ENCODE measurements at places on chromosomes 4 and X. TPM values are rescaled to one million over a fixed set of nuclear protein-coding genes. Genes with fewer than 3 reads are reported as not detected.

GRCh38 chr4:10063544-10064300 is 42.4 kb upstream of the SLC2A9 start:
- DNase-seq, result no peak

DNA sequence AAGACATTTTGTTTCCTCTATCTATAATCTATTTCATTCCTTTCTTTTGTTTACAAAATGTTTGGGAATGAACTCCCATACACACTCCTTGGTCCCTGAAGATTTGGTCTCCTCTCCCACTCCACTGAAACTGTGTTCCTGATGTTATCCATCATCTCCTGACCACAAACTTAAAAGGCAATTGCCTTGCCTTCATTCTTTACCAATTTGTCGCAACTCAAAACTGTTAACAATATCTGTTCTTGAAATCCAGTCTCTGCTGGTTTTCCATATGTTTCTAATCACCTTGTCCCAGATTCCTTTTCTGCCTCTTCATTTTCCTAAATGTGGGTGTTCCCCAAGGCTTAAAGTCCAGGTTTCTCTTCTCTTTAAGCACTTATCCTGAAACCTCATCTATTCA is 262.2 kb upstream of the TTC29 start:
- no peak for DNase-seq

DNA sequence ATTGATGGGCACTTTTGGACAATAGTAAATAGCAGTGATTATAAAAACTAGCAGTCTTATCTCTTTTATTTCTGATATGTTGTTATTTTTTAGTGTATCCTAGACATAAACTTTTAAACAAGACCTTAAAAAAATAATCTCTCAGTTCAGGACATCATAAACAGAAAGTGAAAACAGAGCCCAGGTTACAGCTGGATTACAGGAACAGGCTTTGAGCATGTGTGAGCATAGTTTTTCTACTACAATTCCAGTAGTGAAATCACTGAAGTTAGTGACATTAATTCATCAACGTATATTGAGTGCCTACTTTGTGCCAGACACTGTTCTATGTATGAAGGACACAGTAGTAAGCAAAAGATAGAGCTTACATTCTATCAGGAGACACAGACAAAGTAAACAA is 16.9 kb downstream of the TRIM75 start:
- no peak for DNase-seq

GRCh38 chr4:169621731-169622492 is 1.5 kb downstream of the CLCN3 start:
- no peak for DNase-seq

DNA sequence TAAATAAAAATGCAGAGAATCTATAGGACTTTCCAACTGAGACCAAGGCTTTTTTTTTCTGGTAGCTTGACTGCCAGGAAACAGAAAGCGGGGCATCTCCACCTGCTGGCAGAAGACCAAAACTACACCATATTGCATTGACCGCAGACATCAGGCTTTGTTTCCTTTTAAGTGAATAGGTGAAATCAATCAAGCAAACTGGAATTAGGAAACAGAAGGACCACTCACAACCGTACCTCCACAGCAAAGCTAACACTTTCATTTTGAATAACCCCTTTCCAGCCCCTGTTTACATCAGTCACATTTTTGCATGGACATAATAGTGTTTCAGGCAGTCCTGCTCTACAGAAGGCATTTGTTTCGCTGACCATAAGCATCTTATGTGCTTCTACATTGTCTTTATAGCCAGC is 218.2 kb downstream of the IDS start:
- DNase-seq, result peak; percentile 13

DNA sequence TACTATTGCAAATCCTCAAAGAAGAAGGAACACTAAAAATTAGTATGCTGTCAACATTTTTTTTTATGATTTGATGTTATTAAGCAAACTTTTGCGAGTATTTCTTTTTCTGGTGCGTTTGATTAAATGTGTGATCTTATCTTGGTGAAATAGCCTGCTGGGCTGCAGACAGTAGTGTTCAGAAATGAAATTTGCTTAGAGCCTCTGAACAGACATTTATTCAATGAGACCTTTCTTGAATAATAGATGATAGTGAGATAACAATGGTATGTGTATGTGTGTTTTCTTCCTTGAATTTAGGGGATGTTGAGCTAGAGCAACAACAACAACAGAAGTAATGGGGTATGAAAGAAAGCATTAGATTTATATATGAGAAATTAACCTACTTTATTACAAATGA is 12.7 kb downstream of the ADGRL3 start:
- DNase-seq, result no peak

SSX1 gene
- total RNA-seq, result not detected

RASGEF1B gene
- total RNA-seq, result 13.5 TPM

USP17L27 gene
- total RNA-seq, result not detected

Measured in left colon (tissue), 2 donors.